ENCODE measurements at places on chromosomes 6 and 20.

DNA sequence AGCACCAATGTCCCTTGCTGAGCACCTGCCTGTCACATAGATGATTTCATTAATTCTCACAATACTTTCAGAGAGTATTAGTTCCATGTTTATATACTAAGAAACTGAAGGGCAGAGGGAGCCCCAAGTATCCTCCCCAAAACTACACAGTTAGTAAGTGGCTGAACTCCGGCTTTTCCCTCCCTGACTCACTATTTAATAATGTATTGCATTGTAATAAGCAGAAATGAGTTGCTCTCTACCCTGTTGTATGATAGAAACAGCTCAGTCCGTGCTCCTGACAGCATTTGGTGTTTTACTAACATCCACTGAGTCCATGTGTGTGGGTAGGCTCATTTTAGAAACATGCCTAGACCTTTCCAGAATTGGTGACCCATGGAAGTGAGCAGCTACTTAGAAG is 76.8 kb downstream of the OLIG3 start:
- DNase-seq: no peak

- DNase-seq: no peak
Observed at GRCh38 chr6:118536478-118536877, 11.6 kb upstream of the PLN start.

DNA sequence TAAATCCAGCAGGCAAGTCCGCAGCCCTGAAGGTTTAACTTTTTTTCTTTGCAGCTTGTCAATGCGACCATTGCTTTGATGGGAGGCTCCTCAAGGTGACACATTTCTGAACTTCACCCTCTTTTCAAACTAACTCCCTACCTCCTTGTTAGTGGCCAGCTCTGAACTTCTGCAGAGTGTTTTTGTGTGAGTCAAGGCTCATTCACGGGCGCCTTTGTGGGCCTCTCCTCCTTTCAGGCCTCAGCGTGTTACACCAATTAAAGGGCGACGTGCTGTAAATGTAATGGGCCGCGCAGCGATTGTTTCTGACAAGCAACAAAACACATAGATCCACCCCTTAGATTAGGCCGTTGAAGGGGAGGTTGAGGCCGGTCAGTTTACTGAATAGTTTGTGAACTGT is 45.5 kb upstream of the NR2E1 start:
- DNase-seq: no peak

- peak; percentile 72 for DNase-seq
Observed at GRCh38 chr6:107114213-107114925, 946 bp downstream of the BEND3 start.

GRCh38 chr6:27836783-27837624 is 75.2 kb downstream of the OR2B2 start:
- peak; percentile 69 for DNase-seq

DNA sequence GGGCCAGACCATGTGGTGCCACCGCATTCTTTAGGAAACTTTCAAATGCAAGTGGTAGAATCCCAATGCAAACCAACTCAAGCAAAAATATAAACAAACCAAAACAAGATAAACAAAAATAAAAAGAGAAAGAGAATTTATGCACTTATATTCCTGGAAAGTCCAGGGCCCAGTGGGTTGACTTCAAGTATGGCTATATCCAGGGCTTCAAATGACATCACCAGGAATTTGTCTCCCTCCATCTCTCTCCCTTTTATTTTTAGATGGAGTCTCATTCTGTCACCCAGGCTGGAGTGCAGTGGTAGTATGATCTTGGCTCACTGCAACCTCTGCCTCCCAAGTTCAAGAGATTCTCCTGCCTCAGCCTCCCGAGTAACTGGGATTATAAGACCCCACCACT is 56.1 kb upstream of the PNRC1 start:
- DNase-seq: no peak

- no peak for DNase-seq
Observed at GRCh38 chr20:53621482-53622246, 28.0 kb upstream of the ZNF217 start.

DNA sequence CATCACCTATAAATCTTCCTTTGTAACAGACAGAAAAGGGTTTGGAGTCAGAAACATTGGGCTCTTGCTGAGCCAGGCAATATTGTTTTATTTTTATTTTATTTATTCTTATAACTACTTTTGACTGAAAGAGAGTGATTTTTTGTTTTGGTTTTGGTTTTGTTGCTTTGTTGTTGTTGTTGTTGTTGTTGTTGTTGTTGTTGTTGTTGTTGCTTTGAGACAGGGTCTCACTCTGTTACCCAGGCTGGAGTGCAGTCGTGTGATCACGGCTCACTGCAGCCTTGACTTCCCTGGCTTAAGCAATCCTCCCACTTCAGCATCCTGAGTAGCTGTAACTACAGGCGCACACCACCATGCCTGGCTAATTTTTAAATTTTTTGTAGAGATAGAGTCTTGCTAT is 15.0 kb upstream of the SLC13A3 start:
- DNase-seq: no peak

- DNase-seq: no peak
Observed at GRCh38 chr6:15434263-15434662, 188.4 kb downstream of the JARID2 start.

GRCh38 chr6:169891846-169892245 is 140.4 kb downstream of the ERMARD start:
- no peak for DNase-seq

GRCh38 chr20:50540620-50541605 is 30.7 kb downstream of the PTPN1 start:
- DNase-seq: no peak

GRCh38 chr6:38233161-38233791 is 406.5 kb downstream of the BTBD9 start:
- DNase-seq: no peak
